CD4-positive, alpha-beta T cell treated with Interleukin-21 for 1 hour (primary cell): ENCODE measurements at places on chromosomes 1 and 21.

GRCh38 chr1:26297057-26297790 lies 9.2 kb downstream of the UBXN11 start:
- DNase-seq: no peak

- DNase-seq: no peak
These were observed 52.8 kb upstream of the ADGRL4 start for GRCh38 chr1:79059341-79059740.

DNA sequence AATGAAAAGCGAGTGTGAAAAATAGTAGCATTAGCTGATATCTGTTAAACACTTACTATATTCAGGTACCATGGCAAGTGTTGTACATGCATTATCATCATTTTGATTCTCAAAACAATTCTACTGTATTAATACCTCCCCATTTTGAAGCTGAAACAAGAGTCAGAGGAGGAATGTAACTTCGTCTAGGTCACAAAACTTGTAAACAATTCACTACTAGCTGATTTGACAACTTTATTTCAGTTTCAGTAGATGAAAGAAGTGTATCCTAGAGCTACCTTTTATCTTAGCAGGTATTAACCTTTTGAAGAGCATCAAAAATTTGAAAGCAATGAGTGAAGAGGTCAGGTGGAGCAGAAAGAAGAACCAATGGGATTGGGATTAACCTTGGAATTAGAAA lies 1.6 kb downstream of the CD84 start:
- no peak for DNase-seq

- no peak for DNase-seq
These were observed 64.5 kb upstream of the GOLT1A start for GRCh38 chr1:204278251-204278650.

DNA sequence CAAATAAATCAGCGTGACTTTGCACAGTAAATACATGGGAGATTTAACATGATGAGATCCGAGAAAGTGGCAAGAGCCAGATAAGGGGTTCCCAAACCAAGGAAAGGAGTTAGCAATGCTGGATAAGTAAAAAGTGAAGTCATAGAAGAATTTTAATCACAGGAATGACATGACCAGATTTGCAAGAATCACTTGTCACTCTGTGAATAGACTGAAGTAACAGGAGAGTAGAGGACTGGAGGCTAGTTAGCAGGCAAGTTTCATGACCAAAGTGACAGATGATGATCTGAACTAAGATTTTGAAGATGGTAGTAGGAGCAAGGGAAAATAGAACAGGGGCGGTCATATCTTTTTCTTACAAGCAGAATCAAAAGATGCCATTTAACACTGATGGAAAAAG lies 8.4 kb downstream of the CFH start:
- no peak for DNase-seq

GRCh38 chr1:106907795-106908194 lies 148.7 kb upstream of the PRMT6 start:
- no peak for DNase-seq

DNA sequence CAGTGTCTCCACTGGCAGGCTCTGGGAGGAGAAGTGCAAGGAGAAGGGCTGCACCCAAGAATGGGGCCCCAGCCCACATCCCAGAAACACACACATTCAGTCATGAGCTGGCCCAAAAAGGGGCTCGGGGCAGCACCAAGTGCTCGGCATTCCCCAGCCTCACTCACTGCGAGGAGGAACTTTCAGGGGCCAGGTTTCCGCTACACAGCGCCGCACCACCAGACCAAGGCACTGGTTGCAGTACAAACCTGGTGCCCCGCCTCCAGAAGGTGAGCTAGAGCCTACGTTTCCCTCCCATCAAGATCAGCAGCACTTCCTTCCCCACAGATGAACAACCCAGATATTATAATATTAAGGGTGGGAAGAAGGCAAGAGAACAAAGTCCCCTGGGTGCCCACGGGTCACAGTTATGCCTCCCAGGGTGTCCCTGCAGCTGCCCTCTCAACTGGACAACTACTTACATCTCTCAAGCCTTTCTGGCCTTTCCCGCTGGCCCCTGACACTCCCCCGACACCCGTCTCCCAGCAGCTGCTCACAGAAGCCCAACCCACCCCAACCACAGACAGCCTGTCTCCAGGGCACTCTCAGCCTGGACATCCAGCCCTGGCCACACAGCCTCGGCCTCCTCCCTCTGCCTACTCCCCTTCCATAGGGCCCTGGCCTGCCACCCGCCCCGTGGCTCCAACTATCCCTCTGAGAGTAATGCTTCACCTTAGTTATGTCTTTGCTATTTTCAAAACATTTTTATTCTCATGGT lies 3.8 kb downstream of the PBXIP1 start:
- DNase-seq: peak; percentile 81

DNA sequence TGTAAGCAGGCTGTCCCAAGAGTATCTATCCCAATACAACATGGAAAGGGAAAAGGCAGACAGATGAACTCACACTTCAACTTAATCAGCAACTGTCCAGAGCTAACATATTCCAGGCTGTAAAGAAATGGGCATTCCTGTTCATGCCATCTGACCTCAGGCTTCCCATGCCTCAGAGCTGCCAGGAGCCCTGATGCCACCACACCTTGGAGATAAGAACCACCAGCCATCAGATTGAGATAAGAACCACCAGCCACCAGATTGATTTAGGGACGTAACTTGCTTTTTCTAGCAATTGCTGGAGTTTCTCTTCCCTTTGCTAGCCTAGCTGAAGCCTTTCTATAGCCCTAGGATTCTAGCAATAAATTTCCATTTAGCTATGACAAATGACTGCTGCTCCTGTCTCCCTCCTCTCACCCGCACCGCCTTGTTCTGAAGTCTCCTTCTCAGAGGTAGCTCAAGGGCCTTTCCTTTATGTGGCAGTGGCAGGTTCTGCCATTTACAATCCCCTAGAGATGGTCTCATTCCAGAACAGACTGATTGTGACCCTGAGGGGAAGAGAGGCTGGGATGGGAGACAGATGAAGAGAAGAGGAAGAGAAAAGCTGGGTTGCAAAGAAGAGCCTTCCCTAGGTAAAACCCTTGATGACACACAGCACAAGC lies 88.0 kb upstream of the CTTNBP2NL start:
- DNase-seq: no peak

GRCh38 chr1:229065613-229066012 lies 205.3 kb upstream of the RAB4A start:
- no peak for DNase-seq

DNA sequence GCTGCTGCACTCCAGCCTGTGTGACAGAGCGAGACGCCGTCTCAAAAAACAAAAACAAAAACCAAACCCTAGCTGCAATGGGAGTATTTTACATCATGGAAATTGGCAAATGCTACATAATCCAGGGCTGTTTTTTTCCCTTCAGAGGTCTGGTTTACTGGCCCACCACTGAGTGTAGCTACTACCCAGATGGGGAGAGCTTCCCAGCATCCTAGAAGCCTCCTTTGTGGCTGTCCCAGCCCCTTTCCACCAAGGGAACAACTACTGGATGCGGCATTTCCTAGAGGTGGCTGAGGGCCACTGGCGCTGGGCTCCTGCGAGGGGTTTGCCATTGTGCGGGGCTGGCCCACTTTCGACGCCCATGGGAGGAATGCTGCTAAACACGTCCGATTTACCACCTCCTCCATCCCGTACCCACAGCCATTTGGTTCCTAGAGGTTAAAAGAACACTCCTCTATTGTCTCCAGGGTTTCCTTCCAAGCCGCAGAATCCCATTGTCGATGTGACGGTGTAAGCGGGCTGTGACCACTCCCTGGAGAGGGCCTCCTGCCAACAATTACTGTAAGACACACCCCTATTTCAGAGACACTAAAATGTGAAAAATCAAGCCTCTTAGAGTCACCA lies 55.4 kb downstream of the RUNX3 start:
- DNase-seq: no peak

GRCh38 chr1:34087986-34088385 lies 77.0 kb downstream of the CSMD2 start:
- DNase-seq: no peak

GRCh38 chr1:36420409-36420808 lies 22.7 kb upstream of the LSM10 start:
- DNase-seq: no peak

GRCh38 chr1:48869116-48869893 lies 92.6 kb upstream of the BEND5 start:
- DNase-seq: no peak

- no peak for DNase-seq
These were observed 47.9 kb downstream of the NCAM2 start for GRCh38 chr21:21046063-21046462.

- peak; percentile 62 for DNase-seq
These were observed 64.8 kb downstream of the DNTTIP2 start for GRCh38 chr1:93814059-93814794.

GRCh38 chr1:179366093-179366800 lies 476 bp downstream of the AXDND1 start:
- DNase-seq: no peak

GRCh38 chr21:33401630-33401992 lies 1.6 kb upstream of the IFNGR2 start:
- DNase-seq: no peak

- no peak for DNase-seq
These were observed 24.8 kb downstream of the PGM1 start for GRCh38 chr1:63618011-63618410.

- no peak for DNase-seq
These were observed 506.8 kb upstream of the CAMK1G start for GRCh38 chr1:209076688-209077087.

DNA sequence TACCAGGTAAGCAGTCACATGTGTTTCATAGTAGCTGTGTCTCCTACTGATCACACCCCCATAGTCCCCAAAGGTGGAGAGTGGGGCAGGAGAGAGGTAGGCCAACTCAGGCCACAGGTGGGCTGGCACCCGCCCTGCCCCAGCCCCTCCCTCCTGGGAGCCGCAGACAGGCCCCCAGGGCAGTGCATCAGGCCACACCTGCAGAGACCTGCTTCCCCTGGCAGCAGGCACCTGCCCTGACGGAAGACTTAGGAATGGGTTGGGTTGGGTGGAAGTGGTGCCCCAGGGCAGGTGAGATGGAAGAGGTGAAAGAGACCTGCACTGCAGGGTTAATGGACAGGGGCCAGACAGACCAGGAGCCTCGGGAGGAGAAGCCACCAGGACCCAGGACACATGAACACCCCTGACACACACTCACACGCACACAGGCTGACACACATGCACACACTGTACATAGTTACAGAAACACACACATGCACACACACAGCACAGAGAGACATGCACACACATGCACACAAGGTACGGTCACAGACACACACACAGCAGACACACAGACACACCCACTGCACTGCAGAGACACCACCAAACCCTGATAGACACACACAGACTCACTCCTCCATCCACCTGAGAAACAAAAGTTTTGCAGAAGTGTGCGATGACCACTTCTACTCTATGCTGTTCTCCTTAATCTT lies 1.7 kb upstream of the COL18A1 start:
- no peak for DNase-seq

DNA sequence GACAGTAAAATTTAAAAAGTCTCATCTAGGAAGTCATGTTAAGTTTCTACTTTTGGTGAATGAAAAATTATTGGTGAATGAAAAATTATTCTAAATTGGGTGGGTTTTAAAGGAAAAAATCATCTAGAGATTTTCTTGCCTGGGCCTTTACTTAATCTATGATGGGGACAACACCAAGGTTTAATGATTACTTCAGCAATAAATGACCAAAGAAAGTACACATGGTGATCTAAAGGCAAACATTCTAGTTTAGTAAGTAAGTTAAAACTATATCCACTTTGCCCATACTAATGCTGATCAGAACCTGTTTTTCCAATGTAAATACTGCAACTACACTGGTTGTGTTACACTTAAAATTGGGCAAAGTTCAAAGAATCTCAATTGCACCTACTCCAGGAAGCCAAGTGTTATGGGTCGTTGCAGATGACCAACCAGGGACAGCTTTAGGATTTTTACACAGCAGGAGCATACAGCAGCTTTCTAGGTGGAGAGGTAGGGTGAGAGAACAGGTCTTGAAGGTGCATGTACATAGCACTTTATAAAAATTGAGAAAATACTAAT lies 14.6 kb upstream of the RPL5 start:
- no peak for DNase-seq

DNA sequence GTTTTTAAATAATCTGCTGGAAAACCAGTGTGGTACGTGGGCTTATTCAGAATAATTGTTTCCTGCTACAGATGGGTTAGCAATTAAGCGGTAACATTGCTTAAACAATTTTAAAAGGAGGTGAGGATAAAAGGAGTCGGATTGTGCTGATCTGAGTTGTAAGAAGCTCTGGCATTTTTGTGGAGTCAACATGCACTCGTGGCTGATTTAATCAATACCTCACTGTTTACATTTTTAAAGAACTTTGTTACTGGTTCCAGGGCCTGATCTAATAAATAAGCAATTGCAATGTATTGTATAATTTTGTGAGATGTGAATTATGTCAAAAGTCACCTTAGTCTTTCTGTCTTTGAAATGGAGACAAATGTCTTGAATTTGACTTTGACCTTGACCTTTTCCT lies 474.0 kb downstream of the SETD4 start:
- no peak for DNase-seq

- DNase-seq: no peak
These were observed 48.4 kb downstream of the DOP1B start for GRCh38 chr21:36204980-36205379.

DNA sequence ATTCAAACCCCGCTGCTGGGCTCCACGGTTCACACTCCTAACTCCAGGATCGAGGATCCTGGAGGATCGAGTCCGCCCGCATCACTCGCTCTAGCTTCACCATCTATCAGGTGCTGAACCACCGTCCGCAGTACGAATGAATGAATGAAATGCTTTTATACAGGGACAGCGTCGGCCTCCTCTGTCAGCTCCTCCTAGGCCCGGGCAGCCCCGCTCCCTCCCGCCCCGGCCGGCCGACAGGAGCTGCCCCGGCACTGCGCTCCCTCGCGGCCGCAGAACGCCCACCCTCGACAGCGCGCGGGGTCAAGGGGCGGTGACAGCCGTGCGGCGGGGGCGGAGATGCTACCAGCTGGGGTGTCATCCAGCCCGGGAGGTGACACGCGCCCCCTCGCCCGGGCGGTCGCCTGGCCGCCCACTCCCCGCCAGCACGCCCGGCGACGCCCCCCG lies 520 bp downstream of the ZBTB17 start:
- peak; percentile 78 for DNase-seq

- no peak for DNase-seq
These were observed 33.7 kb upstream of the AK4 start for GRCh38 chr1:65114322-65114721.

GRCh38 chr1:59204001-59204400 lies 92.9 kb upstream of the FGGY start:
- no peak for DNase-seq

DNA sequence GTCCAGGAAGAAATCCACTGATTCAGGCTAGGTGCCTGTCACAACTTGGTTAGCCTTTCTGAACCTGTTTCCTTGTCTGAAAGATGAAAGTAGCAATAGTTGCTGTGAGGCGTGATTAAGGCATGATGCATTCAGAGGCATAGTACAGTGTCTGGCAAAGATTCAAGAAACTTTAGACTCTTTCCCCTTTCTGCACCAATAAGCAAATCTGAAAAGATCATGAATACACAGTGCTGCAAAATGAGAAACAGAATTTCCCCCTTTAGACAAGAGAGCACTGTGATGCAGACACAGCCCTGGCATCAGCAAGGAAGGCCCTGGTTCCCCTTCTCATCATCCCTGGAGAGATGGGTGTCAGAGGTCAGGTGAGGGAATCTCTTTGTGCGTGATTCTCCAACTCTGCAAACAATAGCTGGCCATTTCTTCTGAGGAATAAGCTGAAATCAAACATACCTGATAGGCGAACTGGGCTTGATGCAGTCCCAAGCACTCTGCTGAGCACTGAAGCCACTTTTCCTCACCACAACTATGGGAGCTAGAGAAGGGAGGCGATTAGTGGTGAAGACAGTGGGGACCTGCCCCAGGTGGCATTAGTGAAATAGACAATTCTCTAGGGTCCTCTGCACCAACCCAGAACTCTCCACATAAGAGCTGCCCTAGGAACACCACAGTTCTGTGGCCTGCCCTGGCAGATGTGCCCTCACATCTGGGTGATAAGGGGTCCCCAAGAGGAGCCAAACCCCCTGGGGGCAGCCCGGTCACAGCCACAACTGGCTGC lies 41.7 kb downstream of the ITPKB start:
- no peak for DNase-seq
